ENCODE measurements at places on chromosomes 11 and 22.

DNA sequence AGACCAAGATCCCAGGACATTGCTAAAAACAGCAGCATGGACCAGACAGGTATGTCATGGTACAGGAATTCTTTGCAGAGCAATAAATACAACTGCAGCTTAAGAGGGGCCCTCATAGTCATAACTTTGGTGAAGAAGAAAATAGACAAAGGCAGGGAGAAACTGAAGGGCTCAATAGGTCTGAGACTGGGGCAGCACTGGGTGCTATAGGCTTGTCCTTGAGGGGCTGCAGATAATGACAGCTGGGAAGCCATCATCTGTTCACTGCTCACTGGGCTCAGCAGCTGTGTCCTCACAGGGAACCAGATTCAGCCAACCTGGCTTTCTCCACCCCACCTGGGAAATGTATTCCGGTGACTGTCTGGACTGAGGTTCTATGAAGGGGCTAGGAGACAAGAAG, 68.4 kb downstream of the ZNF280B start:
- DNase-seq: no peak

DNA sequence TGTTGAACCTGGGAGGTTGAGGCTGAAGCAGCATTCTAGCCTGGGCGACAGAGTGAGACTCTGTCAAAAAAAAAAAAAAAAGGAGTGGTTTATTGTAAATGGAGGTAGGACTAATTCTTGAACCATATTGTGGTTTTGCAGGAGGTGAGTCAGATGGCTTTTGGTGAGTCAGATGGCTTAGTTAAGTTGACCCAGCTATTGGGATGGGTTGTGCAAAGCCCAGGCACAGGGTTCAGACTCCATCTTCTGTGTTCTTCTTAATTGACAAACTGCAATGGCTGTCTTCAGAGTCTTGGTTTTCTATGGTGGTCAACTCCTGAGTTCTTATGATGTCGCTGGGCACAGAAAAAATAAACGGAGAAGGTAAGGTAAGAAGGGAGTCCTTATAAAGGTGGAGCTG, 182.7 kb downstream of the ADAMTS15 start:
- no peak for DNase-seq

DNA sequence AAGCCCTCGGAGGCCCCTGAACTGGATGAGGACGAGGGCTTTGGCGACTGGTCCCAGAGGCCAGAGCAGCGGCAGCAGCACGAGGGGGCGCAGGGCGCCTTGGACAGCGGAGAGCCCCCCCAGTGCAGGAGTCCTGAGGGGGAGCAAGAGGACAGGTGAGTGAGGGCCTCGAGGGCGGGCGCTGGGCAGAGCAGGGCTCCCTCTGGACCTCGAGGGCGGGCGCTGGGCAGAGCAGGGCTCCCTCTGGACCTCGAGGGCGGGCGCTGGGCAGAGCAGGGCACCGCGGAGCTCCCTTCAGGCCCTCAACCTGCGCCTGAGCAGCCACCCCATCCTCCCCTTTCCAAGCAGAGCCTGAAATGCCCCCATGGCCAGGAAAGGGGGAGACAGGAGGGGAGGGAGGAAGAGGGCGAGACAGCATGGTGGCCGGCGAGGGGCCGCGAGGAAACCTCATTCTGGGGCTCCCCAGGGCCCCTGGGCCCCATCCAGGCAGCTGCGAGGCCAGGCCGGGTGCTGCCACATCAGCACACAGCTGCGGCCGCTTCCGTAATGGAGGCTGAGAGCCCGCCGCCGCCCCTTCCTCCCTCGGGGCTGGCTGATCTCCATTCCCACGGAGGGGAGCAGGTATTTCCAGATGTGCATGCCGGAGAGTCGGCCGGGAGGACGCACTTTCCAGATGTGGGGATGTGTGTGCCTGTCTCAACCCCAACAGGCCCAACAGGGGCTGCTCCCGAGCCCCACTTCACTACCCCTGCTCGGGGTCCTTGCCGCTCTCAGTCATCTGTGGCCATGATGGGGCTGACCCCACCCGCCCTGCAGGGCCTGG, 10.0 kb downstream of the PRR33 start:
- no peak for DNase-seq

- no peak for DNase-seq
Observed at GRCh38 chr11:23556163-23556750, 696.0 kb upstream of the CCDC179 start.
